ENCODE measurements at places on chromosomes 5 and 9.

DNA sequence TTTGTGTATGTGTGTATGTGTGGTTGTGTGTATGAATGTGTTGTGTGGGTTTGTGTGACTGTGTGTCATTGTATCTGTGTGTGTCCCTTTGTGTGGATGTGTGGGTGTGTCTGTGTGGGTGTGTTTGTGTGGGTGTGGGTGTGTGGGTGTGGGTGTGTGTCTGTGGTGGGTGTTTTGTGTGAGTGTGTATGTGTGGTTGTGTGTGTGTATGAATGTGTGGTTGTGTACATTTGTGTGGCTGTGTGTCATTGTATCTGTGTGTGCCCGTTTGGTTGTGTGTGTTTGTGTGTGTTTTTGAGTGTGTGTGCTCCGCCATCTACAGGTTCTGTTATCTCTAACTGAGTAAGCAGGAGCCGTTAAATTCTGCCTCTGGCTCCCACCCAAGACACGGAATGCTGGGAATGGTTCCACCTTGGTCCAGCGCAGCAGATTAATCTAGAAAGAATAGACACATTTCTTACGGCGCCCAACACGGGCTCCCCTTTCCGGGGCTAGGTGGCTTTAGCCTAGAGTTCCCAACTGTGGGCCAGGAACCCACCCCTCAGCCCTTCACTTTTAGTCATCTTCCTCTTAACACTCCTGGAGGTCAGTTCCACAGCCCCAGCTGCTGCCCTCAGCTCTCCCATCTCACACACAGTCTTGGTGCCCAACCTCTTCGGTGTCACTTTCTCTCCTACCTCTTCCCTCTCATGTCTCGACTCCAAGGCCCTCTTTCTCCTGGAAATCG is 197.1 kb downstream of the TTLL11 start:
- no peak for DNase-seq

GRCh38 chr5:61933787-61934626 is 372.0 kb upstream of the KIF2A start:
- DNase-seq: peak; percentile 57

GRCh38 chr9:16282216-16282615 is 588.3 kb downstream of the BNC2 start:
- no peak for DNase-seq

- peak; percentile 25 for DNase-seq
Observed at GRCh38 chr9:38638881-38639576, 18.6 kb upstream of the ANKRD18A start.

GRCh38 chr5:69468631-69469030 is 24.0 kb upstream of the OCLN start:
- DNase-seq: no peak

DNA sequence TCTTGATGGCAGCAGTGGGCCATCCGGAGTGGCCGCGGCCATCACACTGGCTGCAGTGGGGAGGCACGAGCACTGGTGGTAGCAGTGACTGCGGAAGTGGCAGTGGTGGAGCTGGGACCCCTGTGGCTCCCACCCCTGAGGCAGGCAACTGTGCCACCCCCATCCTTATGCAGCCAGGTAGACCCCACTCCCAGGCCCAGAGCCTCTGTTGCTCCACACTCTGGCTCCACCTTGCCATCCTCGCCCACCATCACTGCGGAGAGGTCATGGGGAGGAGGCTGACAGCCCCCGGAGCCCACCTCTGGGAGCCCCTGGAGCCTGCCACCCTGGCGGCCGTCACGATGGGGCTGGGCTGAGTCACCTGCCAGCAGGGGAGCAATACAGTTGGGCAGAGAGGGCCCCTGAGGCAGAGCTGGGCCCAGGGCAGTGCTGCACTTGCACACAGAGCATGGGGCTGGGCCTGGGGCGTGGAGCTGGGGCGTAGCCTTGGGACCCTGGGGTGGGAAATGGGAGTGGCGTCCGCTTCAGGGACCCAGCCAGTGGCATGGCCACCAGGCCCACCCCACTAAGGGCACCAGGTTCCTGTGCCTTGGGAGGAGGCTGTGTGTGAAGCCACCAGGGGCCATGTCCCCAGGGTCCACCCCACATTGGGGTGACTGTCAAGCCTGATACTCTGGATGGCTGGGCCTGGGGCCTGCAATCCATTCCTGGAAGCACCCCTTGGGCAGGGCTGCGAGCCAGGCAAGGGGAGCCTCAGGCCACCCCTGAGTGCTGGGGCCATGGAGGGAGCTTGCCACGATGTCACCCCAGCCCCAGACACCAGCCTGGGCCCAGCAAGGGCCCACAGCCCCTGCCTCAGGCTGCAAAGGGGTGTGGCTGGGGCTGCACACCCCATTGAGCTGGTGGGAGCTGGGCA is 7.7 kb downstream of the AMBP start:
- peak; percentile 49 for DNase-seq

DNA sequence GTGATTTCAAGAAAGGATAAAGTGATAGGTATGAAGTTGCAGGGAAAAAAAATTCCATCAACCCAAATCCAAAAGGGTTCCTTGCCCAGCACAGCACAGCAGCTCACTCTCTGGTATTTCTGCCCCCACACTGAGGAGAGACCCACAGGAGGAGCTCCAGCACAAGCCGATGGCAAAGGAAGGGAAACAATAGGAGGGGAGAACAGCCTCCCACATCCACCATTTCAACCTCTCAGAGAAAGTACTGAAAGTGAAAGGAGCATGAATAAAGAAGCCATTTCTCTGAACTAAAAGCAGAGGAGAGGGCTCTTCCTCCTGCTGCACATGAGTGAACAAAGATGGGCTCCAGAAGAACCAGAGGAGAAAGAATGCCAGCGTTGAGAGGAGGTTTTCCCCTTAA is 54.9 kb upstream of the ZSWIM6 start:
- DNase-seq: no peak

DNA sequence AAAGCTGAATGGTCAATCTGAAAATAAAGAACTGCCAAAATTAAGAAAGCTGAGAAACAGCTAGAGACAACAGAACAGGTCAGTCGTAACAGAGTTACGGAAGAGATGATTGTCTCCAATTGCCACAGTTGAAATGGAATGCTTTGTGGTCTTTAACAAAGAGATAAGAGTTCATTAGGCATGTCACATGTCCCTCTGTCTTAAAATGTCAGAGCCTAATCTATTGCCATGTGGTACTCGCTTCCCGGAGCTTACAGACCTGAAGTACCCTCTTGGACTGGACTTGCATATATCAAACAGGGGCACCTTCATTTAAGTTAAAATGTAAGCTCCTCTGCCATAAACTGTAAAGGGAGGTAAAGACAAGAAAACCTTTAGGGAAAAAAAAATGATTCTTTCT is 19.7 kb downstream of the TTC39B start:
- DNase-seq: no peak

- DNase-seq: no peak
Observed at GRCh38 chr5:123138774-123139173, 49.7 kb downstream of the PRDM6 start.

DNA sequence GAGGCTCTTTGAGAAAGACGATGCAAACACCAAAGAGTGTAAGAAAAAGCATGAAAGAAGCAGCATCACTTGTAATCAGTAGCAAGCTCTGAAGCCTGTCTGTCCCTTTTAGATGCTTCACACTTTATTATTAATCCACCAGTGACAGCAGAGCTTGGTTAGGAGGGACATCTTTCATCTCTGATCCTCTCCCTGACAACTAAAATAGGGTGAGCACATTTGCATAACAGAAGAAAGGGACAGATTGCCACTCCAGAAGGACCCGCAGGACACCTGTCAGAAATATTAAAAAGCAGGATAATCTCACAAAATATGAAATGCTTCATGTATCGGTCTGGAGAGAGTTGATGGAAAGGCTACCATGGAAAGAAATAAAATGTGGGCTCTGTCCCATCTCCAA is 71.4 kb upstream of the MAP1B start:
- DNase-seq: no peak

DNA sequence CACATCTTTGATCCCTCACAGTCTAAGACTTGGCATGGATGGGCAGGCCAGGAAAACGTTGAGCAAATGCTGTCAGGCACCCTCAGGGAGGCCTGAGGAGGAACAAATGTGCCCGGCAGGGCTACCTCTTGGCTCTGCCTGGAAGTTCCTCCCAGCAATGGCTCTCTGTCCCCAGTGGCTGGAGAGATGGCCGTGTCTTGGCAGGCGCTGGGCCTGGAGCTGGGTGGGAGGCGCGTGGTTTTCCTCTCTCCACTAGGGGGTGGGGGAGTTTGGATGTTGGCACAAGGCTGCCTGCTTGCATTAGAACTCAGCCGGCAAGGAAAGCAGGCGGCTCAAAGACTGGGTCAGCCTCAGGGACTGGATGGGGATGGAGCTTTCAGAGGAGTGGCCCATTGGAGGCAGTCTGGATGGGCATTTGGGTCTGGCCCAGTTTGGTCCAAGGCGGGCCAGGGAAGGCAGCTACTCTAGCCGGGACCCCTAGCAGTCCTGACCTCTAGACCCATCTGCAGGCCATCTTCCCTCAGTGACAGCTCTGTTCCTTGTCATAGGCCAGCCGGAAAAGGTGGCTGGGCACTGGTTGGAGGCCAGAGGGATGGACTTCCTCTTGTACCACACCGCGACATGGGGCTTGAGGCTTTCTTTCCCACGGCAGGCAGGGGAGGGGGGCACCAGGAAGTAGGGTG is 68.2 kb upstream of the STC2 start:
- no peak for DNase-seq

DNA sequence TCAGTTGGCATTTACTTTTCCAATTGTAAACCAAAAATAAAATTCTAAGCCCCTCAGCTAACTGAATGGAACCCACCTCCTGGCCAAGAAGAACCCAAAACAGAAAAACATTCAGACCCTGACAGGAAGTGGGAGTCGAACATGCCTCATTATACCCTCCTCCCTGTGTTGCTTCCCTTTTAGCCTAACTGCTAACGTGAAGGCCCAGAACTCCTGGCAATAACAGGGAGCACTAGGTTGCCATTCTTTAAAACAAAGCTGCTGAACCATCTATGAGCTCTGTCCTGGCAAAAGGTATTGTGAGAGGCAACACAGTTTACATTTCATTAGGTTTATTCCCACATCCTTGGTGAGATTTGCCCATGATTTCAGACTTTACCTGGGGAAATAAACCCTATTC is 481.4 kb downstream of the CHSY3 start:
- DNase-seq: peak; percentile 3

DNA sequence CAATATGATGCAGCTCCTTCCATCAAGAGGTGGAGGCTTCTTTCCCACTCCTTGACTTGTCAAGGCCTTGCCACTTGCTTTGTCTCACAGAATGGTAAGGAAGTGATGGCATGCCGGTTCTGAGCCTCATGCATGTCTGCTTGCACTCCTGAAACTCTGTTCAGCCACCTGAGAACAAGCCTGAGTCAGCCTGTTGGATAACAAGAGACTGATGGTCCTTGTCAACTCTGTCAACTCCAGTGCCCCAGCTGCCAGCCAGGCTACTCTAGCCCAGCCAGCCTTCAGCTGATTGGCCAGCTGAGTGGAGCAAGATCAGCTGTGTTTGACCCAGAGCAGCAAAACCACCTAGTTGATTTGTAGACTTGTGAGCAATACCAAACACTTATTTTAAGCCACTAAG is 4.4 kb upstream of the TENT4A start:
- no peak for DNase-seq

- DNase-seq: no peak
Observed at GRCh38 chr9:101674165-101674564, 64.3 kb downstream of the GRIN3A start.

- DNase-seq: no peak
Observed at GRCh38 chr5:36590513-36591286, 15.7 kb upstream of the SLC1A3 start.

DNA sequence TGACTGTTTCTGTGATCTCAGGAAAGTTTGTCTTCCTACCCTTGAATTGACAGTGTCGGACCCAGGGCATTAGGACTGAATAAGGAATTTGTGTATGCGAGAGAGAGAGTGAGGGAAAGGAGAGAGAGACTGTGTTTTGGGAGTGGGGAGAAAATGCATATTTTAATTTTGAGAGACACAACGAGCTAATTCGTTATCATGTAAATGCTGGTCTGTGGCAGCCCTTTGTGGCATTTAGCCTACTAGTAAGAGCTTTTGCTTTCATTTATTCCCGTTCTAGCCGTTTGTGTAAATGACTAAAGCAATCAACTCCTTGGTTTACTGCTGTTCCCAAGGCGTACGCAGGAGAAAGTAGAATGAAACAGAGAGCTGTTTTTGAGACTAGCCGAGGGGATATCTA is 79.8 kb upstream of the MAMDC2 start:
- DNase-seq: no peak

GRCh38 chr9:87547671-87548081 is 50.0 kb downstream of the DAPK1 start:
- no peak for DNase-seq

GRCh38 chr5:157860898-157861890 is 2.2 kb upstream of the CLINT1 start:
- no peak for DNase-seq

- peak; percentile 83 for DNase-seq
Observed at GRCh38 chr5:61333321-61333953, 1.4 kb downstream of the ZSWIM6 start.

DNA sequence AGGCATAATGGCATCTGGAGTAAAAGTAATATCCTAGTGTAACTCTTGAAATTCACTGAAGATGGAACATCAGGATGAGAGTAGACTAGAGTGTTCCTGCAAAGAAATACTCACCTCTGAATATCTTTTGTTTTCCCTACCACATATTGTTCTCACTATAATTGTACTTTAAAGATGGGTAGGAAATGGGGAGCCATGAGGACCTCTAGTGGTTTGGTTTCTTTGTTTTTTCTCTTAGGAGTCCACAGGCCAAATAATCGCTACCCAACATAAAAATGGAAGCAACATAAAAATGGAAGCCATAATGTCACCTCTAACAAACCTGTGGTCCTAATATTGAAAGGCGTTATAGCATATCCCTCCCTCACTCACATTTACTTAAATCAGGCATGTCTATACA is 2375.8 kb downstream of the MAT2B start:
- no peak for DNase-seq

GRCh38 chr5:69492391-69492922 is at the start of gene OCLN:
Gene OCLN, plus strand, starts transcription at chr5:69492790. Its CDS starts 11,455 bp downstream, at chr5:69504245.
- peak; percentile 73 for DNase-seq

DNA sequence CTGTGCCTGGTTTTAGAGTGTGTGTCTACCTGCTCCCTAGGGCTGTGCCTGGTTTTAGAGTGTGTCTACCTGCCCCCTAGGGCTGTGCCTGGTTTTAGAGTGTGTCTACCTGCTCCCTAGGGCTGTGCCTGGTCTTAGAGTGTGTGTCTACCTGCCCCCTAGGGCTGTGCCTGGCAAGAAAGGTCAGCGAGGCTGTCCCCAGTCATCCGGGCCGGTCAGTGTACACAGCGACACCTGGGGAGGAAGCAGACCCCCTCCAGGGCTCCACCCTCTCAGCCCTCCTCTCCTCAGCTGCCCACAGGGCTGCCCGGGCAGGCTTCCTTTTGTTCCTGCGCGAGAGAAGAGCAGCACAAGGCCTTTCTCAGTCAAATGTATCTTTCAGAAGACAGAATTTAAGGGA is 4.1 kb downstream of the NRARP start:
- no peak for DNase-seq

- DNase-seq: no peak
Observed at GRCh38 chr5:76104027-76104426, 20.8 kb downstream of the SV2C start.

- no peak for DNase-seq
Observed at GRCh38 chr9:83456226-83456625, 82.0 kb downstream of the FRMD3 start.

- DNase-seq: no peak
Observed at GRCh38 chr9:69818750-69819345, 1.8 kb upstream of the CFAP95 start.

GRCh38 chr9:79263628-79264027 is 308.1 kb upstream of the TLE4 start:
- DNase-seq: no peak

GRCh38 chr5:88836195-88836838 is 46.7 kb downstream of the MEF2C start:
- peak; percentile 41 for DNase-seq

Measured in osteoblast (primary cell).